Adrenal gland (tissue), 19 donors: ENCODE measurements at places on chromosomes 1 and 21. TPM values are rescaled to one million over a fixed set of nuclear protein-coding genes. Genes with fewer than 3 reads are reported as not detected.

Gene TEX38
- total RNA-seq = not detected

Gene CXADR
- 11.2 TPM for total RNA-seq

Gene LRRC38
- 8.1 TPM for total RNA-seq

Gene NR0B2
- 7.1 TPM for total RNA-seq

Gene GPR52
- not detected for total RNA-seq

Gene CLCA4
- total RNA-seq = 0.07 TPM

Gene OR2L2
- total RNA-seq = not detected

Gene PROK1
- 2.3 TPM for total RNA-seq

Gene PTPRF
- 49.3 TPM for total RNA-seq

Gene TIAM1
- 8.4 TPM for total RNA-seq

Gene IL24
- not detected for total RNA-seq

Gene SERINC2
- 34.7 TPM for total RNA-seq

Gene EFNA4
- total RNA-seq = 17.9 TPM

Gene LORICRIN
- total RNA-seq = not detected

Gene SLC45A3
- total RNA-seq = 7.1 TPM

Gene ZNF593OS
- not detected for total RNA-seq

Gene ACTL8
- total RNA-seq = not detected

Gene CHI3L2
- 0.84 TPM for total RNA-seq

Gene TOE1
- total RNA-seq = 8.9 TPM

Gene ATP1A4
- not detected for total RNA-seq

Gene LENEP
- total RNA-seq = not detected

Gene IL20
- not detected for total RNA-seq

Gene RASAL2
- 22.6 TPM for total RNA-seq

Gene RXFP4
- total RNA-seq = not detected

Gene ZBTB40
- total RNA-seq = 30.8 TPM

Gene PPFIA4
- 0.50 TPM for total RNA-seq

Gene HES2
- not detected for total RNA-seq

Gene LRIF1
- total RNA-seq = 17.7 TPM

Gene TAS1R1
- total RNA-seq = not detected

Gene MEX3A
- total RNA-seq = 1.9 TPM

Gene CELA2A
- total RNA-seq = 45.4 TPM

Gene LIN28A
- not detected for total RNA-seq

Gene F13B
- total RNA-seq = not detected

Gene FMOD
- total RNA-seq = 51.1 TPM

Gene ICOSLG
- total RNA-seq = 2.0 TPM

Gene FBXO44
- 16.3 TPM for total RNA-seq

Gene ALPL
- total RNA-seq = 53.2 TPM

Gene HTR6
- total RNA-seq = not detected

Gene NTMT2
- not detected for total RNA-seq

Gene CADM3
- total RNA-seq = 2.8 TPM

Gene MTARC1
- 7.8 TPM for total RNA-seq

Gene LMOD1
- 1.3 TPM for total RNA-seq

Gene ARMH1
- 2.8 TPM for total RNA-seq

Gene CFAP126
- not detected for total RNA-seq

Gene ERVH48-1
- total RNA-seq = not detected

Gene NCF2
- 17.0 TPM for total RNA-seq

Gene IL12RB2
- 0.81 TPM for total RNA-seq
